Activated CD4-positive, CD25-positive, alpha-beta regulatory T cell (primary cell): ENCODE measurements at places on chromosomes 7 and 10.

DNA sequence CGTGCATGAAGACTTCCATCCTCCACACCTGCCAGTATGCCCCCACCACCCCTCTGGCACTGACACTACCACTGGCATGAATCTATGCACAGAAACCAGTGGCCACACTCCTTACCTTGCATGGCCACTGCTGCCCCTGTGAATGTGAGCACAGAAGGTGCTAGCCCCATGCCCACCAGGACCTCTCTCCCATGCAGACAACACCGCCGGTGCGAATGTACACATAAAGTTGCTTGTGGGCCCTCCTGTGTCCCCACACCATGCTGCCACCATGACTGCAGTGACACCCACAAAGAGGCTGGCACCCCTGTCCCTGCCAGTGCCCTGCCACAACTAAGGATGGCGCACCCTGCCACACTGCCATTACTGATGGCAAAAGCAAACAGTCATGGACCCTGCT, 289.5 kb upstream of the KCND2 start:
- DNase-seq: no peak

DNA sequence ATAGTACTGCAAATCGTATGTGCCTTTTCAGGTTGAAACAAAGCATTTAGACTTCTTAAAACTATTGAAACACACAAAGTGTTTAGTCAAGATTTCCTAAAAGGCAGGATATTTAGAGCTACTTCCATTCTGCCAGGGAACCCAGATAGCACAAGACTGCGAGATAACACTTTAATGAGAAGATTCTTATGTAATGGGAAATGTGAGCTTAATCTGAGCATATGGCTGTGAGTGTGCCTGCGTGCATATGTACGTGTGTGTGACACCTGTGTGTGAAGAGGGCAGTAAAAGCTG, 14.3 kb upstream of the JCAD start:
- no peak for DNase-seq

DNA sequence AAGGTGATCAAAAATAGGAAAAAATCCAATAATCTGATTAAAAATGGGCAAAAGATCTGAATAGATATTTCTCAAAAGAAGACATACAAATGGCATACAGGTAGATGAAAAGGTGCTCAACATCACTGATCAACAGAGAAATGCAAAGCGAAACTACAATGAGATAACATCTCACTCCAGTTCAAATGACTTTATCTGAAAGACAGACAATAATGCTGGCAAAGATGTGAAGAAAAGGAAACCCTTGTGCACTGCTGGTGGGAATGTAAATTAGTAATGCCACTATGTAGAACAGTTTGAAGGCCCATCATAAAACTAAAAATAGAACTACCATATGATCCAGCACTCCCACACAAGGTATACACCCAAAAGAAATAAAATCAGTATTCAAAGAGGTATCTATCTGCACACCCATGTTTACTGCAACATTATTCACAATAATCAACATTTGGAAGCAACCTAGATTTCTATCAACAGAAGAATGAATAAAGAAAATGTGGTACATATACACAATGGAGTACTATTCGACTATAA, 85.0 kb downstream of the LRRN3 start:
- no peak for DNase-seq

DNA sequence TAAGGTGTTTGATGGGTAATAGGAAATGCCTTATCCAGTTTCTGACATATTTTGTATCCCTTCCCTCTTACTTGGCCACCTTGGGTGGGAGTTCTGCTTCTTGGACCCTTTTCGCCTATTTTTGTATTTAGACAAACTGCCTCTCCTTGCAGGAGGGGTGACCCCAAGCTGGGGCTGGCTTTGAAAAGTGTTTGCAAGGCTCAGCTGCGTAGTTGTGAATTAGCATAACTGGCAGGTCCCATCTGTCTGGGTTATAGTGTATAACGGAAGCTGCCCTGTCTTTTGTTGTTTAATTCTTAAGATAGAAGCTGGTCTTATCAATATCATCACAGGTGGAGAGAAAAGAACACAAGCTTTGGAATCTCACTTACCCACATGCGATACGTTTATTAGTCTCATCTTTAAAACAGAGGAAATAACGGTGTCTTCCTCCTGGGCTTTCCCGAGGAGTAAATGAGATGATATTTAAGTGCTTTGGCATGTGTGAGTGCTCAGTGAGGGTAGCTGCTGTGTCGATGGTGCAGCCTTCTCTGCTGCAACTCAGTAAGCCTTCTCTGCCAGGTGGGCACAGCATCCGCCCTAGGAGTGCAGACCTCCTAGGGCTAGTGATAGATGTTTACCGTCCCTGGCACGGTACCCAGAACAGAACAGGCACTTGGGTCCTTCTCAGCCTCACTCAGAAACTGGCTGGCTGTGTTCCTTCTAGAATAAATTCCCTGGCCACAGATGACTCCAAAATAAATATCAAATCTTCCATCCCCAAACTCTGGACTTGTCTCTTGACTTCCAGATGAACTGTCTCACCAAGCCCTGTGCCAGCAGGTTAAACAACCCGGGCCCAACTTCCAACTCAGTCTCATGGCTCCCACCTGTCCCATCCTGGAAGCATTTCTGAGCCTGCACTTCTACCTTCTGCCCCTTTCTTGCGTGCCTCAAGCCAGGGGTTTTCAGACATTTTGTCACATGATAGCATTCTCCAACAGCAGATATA, 227.3 kb downstream of the GFRA1 start:
- no peak for DNase-seq

DNA sequence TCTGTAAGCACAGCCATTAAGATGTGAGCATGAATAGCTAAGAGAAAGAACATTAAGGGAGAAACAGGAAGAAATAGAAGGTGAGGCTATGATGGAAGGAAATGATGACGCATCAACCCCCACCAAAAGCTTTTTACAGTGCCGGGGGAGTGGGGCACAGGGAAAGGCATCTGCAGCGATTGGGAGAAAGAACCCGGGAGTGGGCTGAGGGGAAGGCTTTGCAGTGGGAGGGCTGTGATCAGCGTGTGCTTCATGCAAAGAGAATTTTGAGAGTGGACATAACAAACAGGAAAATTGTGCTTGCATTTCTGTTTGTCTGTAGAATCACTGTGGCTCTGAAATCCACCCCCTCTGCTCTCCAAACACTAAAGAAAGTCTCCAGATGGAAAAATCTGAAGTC, 250.8 kb downstream of the KCNMA1 start:
- no peak for DNase-seq

GRCh38 chr10:34229917-34230316, 585.2 kb downstream of the PARD3 start:
- DNase-seq: no peak

- DNase-seq: no peak
These were observed 2.0 kb upstream of the HEPACAM2 start for GRCh38 chr7:93228302-93228701.

DNA sequence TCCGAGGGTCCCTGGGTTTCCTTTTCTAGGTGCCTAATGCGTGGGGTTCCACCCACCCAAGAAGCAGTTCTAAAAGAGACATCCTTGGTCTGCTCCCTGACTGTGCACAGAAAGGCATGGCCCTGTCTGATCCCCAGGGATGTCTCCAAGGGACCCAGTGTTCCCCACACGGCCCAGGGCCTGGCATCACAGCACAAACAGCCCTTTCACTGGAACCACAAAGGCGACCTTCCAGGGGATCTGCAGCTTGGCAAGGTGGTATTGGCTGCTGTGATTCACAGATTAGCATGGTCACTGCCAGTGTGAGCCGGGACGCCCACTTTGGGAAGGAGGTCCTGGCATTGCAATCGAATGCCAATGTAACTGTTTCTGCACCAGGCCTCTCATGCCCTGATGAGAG, 6.4 kb downstream of the KCNMA1 start:
- no peak for DNase-seq

GRCh38 chr7:43758029-43758821, at the start of gene BLVRA:
Gene BLVRA, plus strand, starts transcription at chr7:43758680. Its CDS starts 12,479 bp downstream, at chr7:43771159.
- peak; percentile 33 for DNase-seq

GRCh38 chr10:22712956-22713852, 1.2 kb downstream of the PIP4K2A start:
- peak; percentile 12 for DNase-seq

DNA sequence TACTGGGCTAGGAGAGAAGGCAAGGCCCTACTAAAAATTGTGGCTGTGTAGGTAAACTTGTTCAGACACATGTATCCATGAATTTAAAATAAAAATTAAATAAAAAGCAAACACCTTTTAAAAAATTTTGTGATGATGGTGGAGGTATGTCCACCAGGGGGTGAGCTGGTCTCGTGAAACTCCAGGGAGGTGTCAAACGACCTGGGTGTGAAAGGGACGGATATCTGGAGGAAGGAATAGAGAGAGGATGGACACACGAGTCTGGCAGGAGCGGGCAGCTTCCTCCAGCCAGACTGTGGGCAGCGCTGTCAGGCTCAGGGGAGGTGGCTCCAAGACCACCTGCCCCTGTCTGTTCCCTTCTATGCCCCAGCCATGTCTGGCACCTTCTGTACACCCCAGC, 34.8 kb upstream of the DMBT1 start:
- DNase-seq: no peak
